ENCODE measurements at places on chromosomes 7 and 10. TPM values are rescaled to one million over a fixed set of nuclear protein-coding genes. Genes with fewer than 3 reads are reported as not detected.

VWA2 gene
- total RNA-seq: not detected

PPP1R3A gene
- not detected for total RNA-seq

DLX5 gene
- total RNA-seq: not detected

PRSS37 gene
- not detected for total RNA-seq

TIMM23 gene
- 98.6 TPM for total RNA-seq

RNF148 gene
- 1.6 TPM for total RNA-seq

VSTM2A gene
- not detected for total RNA-seq

DDX21 gene
- 243 TPM for total RNA-seq

MICALL2 gene
- total RNA-seq: 5.8 TPM

PLAC9 gene
- not detected for total RNA-seq

GTF2I gene
- 120 TPM for total RNA-seq

ADAM8 gene
- total RNA-seq: 0.93 TPM

HKDC1 gene
- 12.4 TPM for total RNA-seq

NT5C2 gene
- 40.6 TPM for total RNA-seq

PRSS1 gene
- not detected for total RNA-seq
